ENCODE measurements at places on chromosomes 12 and 14. TPM values are rescaled to one million over a fixed set of nuclear protein-coding genes. Genes with fewer than 3 reads are reported as not detected.

The NGB gene
- not detected for total RNA-seq

The PRR4 gene
- not detected for total RNA-seq

The PTPN21 gene
- 21.1 TPM for total RNA-seq

The CCDC184 gene
- 1.5 TPM for total RNA-seq

The TRAFD1 gene
- total RNA-seq = 22.7 TPM

The PCED1B gene
- total RNA-seq = 0.70 TPM

The CLMN gene
- 10.0 TPM for total RNA-seq

DNA sequence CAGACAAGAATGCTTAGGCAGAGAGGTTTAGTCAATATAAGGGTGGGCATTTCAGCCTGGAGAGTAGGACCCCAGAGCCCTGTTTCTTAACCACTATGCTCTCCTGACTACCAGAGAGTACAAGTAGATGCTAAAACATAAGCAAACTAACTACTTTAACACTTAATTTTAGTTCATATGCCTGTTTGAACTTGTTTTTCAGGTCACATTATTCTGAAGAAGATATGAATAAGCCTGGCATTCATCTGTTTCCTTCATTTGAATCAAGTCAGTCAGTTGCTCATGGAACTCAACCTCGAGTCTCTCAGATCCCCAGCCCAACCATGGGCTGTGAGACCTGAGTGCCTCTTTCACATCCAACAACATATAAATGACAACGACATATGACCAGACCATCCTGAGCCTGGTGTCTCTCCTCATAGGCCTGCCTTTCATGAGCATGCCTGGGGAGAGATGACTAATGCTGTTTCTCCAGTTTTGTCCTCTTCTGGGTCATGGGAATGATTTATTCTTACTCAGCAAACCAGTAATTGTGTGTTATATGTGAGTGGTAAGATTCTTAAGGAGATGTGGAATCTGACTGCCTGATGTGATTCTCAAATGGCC is 251.1 kb upstream of the BTG1 start:
- no peak for DNase-seq
- no peaks in the 10 kb centered on the region for H3K4me1 ChIP-seq
- no peak overlapping the region for H3K27ac ChIP-seq
- H3K27me3 ChIP-seq = no peaks in the 10 kb centered on the region
- no peaks in the 10 kb centered on the region for H3K36me3 ChIP-seq

DNA sequence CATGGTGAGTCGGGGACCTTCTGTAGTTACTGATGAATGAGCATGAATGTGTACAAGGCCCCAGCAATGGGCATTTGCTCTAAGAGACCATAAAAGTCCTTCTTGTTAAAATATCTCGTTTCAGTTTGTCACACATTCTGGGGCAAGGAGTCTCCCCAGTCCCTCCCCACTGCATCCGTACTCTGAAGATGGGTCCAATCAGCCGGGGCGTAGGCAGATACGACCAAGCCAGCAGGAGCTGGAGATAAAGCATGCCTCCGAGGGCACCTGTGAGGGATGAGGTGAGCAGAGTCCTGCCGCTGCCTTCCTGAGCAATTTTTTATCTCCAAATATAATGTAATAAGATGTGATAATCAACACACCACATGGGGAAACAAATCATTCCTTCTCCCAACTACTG is 528.5 kb downstream of the BCL11B start:
- no peak for DNase-seq
- H3K36me3 ChIP-seq = no peaks in the 10 kb centered on the region
- no peaks in the 10 kb centered on the region for H3K4me1 ChIP-seq
- no peaks in the 10 kb centered on the region for H3K27me3 ChIP-seq
- H3K4me3 ChIP-seq = no peak overlapping the region

DNA sequence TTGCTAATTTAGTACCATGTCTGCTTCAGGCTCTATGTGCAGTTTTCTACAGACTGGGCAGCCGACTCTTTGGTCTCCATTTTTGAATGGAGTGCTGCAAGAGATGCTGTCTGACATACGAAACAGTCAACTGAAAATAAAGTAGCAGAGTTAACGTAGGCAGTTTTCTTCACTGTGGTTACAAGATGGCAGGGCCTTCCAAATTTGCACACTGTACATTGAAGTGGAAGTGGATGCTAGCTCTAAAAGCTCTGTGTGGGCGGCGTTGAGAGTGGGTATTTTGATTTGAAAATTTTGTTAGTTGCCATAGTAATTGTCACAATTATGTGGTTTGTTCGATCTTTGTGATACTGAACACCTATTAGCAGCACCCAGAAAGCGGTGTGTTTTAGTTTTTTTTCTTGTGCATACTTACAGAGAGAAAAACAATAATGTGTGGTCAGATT is 154.9 kb upstream of the ATP2B1 start:
- no peak overlapping the region for H3K27ac ChIP-seq
- H3K4me3 ChIP-seq = no peak overlapping the region
- DNase-seq = no peak
- no peaks in the 10 kb centered on the region for H3K27me3 ChIP-seq
- H3K36me3 ChIP-seq = no peaks in the 10 kb centered on the region

GRCh38 chr12:55997535-55997859 is 421 bp downstream of the SUOX start:
- H3K27ac ChIP-seq = peak overlapping the region; percentile 91
- H3K36me3 ChIP-seq = peaks cover 8% of the 10 kb centered on the region
- H3K4me3 ChIP-seq = peak overlapping the region; percentile 71
- no peaks in the 10 kb centered on the region for H3K27me3 ChIP-seq
- DNase-seq = no peak
- H3K4me1 ChIP-seq = peaks cover 12% of the 10 kb centered on the region

DNA sequence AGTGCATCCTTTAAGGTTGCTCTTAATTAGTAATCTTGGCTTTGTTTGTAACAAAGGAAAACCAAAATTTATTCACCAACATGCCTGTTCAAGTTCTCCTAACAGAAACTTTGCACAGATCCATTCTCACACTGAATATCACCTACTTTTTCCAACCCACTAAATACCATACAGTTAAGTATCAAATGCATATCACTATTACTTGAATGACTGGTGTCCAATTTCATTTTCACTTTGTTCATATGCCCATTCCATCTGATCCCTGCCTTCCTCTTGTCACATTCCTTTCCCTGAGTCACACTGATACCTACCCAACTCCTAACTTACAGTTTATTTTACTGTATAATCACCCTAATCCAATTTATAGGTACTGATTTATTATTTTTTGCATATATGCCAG is 286.4 kb downstream of the NELL2 start:
- H3K36me3 ChIP-seq = no peaks in the 10 kb centered on the region
- DNase-seq = no peak
- H3K4me1 ChIP-seq = no peaks in the 10 kb centered on the region
- no peaks in the 10 kb centered on the region for H3K27me3 ChIP-seq
- no peak overlapping the region for H3K4me3 ChIP-seq
- no peak overlapping the region for H3K27ac ChIP-seq

DNA sequence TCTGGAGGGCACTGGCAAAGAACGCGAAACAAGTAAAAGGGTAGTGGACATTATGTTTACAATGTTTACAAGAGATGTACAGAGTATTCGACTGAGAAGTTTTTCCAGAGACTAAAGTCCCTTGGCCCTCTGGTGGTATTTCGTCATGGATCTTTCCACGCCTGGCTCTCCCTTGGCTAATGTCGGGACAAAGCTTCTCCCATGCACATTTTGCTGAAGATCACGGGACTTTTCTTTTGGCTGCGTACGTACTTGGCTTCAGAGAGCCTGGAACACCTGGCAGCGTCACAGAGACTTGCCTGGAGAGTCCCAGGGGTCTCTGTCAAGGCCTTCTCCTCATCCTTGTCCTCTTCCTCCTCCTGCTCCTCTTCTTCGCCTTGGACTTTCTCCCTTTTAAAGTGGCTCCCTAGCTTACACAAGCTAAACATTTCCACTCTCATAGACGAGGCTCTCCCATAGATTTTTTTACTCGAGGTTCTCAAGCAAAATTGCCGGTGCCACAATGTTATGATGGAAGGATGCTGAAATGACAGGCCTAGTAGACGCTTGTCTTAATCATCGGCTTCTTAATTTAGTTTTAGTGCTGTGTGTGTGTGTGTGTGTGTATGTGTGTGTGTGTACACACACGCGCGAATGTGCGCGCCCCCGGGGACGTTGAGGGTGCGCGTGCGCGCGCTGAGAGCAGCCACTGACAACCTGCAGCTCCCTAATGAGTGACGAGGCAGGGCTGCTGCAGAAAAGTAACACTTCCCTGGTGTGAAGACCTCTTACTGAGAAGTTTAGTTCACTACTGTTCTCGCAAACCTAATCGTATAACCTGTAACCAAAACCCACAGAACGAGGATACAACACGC is 4.9 kb upstream of the FOXG1 start:
- peaks cover 100% of the 10 kb centered on the region for H3K27me3 ChIP-seq
- H3K27ac ChIP-seq = no peak overlapping the region
- no peak overlapping the region for H3K4me3 ChIP-seq
- no peaks in the 10 kb centered on the region for H3K36me3 ChIP-seq

- no peak for DNase-seq
- H3K27ac ChIP-seq = no peak overlapping the region
- H3K4me3 ChIP-seq = no peak overlapping the region
- no peaks in the 10 kb centered on the region for H3K27me3 ChIP-seq
- H3K4me1 ChIP-seq = peaks cover 31% of the 10 kb centered on the region
- no peaks in the 10 kb centered on the region for H3K36me3 ChIP-seq
These were observed 36.4 kb upstream of the GXYLT1 start for GRCh38 chr12:42180990-42181596.

GRCh38 chr14:28571636-28572035 is 195.0 kb upstream of the FOXG1 start:
- no peaks in the 10 kb centered on the region for H3K4me1 ChIP-seq
- DNase-seq = no peak
- no peaks in the 10 kb centered on the region for H3K36me3 ChIP-seq
- no peak overlapping the region for H3K27ac ChIP-seq
- H3K27me3 ChIP-seq = no peaks in the 10 kb centered on the region

DNA sequence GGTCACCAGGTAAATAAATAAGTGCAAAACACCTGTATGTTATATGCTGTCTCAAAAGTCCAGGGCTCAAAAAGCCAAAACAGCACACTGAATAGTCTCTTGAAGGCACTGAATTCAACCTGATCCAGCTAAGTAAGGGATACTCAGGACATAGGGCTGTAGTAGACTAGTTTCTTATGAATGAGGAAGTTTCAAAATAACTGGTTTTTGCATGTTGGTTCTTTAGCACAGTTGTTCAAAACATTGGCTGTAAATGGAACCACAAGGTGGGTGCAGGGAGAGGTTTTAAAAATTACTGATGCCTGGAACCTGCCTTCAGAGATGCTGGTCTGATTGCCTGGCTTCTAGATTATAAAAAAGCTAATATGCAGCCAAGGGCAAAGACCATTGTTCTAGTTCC is 34.1 kb downstream of the NDUFA12 start:
- no peak overlapping the region for H3K4me3 ChIP-seq
- no peak overlapping the region for H3K27ac ChIP-seq
- H3K27me3 ChIP-seq = no peaks in the 10 kb centered on the region
- no peaks in the 10 kb centered on the region for H3K4me1 ChIP-seq
- DNase-seq = no peak
- peaks cover 9% of the 10 kb centered on the region for H3K36me3 ChIP-seq

DNA sequence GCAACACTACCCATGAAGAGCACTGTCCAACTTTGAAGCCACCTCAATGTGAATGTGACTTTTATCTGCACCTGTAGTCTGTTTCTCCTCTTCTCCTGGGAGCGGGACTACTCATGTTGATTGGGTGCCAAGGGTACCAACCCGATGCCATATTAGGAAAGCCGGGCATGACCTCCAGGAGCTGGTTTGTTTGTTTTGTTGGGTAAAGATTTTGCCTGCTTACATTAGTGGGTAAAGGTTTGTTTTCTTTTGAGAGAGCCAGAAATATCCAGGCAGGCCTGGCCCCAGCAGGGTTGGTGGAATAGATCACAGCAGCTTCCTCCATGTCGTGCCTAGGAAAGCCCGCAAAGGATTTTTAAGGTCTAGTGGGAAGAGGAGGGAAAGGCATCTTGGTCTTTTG is 19.7 kb upstream of the ITPK1 start:
- H3K27me3 ChIP-seq = no peaks in the 10 kb centered on the region
- H3K4me1 ChIP-seq = no peaks in the 10 kb centered on the region
- no peak for DNase-seq
- H3K27ac ChIP-seq = no peak overlapping the region

DNA sequence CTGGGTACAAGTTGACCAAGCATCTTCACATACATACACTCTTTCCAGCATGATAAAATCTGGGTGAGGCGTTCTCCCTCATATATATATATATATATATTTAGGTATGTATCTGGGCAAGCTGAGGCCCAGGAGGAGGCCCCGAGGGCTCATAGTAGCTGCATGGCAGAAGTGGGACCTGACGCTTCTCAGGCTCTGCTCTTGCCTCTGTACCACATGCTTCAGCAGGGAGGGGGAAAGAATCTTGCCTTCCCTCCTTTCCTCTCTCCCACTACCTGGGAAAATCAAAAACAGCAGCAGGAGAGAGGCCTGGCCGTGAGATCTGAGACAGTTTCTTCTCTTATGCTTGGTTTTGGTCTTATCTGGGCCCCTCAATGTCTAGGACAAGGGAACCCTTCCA is 9.2 kb downstream of the PPP1R1A start:
- no peaks in the 10 kb centered on the region for H3K4me1 ChIP-seq
- no peaks in the 10 kb centered on the region for H3K27me3 ChIP-seq
- H3K27ac ChIP-seq = no peak overlapping the region
- no peak for DNase-seq

GRCh38 chr14:90671382-90672234 is 144.6 kb downstream of the TTC7B start:
- H3K27me3 ChIP-seq = no peaks in the 10 kb centered on the region
- H3K36me3 ChIP-seq = peaks cover 36% of the 10 kb centered on the region
- H3K4me1 ChIP-seq = peaks cover 35% of the 10 kb centered on the region
- H3K27ac ChIP-seq = peak overlapping the region; percentile 7
- no peak overlapping the region for H3K4me3 ChIP-seq

DNA sequence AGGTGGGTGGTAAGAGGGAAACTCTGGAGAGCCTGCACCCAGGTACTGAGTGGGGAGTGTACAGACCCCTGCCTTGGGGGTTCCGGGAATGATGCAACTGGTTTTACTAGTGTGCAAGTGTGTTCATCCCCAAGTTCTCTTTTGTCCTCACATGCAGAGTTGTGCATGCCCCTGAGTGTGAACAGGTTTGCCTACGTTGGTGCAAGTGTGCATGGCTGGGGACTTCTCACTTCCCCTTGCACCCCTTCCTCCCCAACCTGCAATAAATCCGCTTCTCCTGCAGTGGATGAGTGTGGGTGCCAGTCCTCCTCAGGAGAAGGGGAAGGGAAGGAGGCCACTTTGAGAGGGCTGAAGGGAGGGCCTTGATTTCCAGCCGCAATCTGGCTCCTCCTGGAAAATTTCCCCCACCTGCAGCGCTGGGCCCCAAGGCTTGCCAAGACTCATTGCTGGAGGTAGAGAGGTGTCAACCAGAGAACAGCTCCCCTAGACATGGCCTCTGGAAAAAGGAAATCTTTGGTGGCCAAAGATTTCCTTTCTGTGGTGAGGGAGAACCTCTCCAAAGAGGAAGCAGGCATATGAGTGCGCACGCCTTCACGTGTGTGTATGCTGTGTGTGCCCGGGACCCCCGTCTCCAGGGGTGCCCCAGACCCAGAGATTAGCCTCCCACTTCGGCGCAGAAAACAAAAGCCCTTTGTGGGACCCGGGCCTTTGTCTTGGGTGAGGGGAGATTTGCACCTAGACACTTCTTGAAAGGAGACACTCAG is 5.5 kb downstream of the AQP2 start:
- H3K4me3 ChIP-seq = no peak overlapping the region
- no peak overlapping the region for H3K27ac ChIP-seq
- DNase-seq = no peak
- peaks cover 13% of the 10 kb centered on the region for H3K27me3 ChIP-seq
- H3K36me3 ChIP-seq = no peaks in the 10 kb centered on the region

Measured in heart left ventricle (tissue), 16 donors.